AML-193 (cell line): ENCODE measurements at places on chromosomes 6 and 20.
A peak's percentile ranks its signal among the peaks of the same experiment; 100 is the strongest.

GRCh38 chr20:49821870-49822331 is 9.3 kb downstream of the SLC9A8 start:
- DNase-seq, result no peak

DNA sequence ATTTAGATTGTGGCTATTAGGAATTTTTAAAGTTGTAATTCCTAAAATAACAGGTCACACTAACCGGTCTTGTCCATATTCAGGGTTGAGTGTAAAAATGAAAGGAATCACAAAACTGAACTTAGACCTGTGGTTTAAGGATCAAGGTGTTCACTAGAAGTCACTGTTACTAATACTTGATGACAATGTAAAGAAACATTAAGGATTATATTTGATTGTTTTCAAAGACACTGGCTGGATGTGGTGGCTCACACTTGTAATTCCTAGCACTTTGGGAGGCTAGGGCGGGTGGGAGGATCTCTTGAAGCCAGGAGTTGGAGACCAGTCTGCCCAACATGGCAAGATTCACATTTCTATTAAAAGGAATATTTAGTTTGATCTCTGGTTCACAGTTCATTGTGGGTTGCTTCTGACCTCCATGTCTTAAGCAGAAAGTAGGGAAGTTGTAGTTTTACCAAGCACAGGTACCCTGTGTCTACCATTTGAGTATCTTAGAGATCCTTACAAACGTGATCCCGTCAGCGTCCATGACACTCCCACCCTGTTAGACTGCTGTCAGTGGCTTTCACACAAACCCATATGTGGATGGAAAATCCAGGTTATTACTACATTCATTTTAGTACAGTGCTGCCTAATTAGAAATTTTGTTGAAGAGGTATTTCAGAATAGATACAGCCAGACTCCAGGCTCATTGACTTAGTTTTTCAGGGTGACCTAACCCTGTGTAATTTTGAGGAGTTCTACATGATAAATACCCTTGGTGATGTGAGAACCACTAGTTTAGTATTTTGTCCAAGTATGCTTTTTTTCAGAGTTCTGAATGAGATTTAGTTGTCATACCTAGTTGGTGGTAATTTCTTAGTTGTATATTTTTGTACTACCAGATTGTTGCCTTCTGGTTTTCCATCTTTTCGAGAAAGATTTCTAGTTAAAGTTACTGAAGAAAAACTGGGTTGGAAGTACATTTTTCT is 10.2 kb downstream of the SRSF3 start:
- no peak for DNase-seq

GRCh38 chr6:113842165-113842564 is 15.0 kb upstream of the MARCKS start:
- DNase-seq, result no peak

DNA sequence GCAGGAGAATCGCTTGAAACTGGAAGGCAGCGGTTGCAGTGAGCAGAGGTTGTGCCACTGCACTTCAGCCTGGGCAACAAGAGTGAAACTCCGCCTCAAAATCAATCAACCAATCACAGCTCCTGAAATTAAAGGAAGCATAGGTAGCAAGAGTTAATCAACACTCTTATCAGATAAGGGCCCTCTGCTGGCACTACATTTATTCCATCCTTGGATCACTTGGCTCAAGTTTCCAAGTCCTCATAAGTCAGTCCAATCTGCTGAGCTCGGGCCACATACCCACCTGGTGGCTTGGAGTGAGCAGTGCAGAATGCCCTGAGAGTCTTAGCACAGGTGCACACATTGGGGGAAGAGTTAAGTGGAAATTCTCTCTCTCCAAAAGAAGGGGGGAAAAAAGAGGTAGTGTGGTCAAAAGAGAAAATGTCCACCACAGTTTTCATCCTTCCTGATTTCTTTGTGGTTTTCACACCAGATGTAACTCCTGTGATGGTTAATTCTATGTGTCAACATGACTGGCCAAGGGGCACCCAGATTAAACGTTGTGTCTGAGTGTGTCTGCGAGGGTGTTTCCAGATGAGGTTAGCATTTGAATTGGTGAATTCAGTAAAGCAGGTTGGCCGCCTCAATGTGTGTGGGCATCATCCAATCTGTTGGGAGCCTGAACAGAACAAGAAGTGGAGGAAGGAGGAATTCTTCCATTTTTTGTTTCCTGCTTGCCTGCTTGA is 14.2 kb upstream of the FAM8A1 start:
- peak; percentile 22 for DNase-seq

DNA sequence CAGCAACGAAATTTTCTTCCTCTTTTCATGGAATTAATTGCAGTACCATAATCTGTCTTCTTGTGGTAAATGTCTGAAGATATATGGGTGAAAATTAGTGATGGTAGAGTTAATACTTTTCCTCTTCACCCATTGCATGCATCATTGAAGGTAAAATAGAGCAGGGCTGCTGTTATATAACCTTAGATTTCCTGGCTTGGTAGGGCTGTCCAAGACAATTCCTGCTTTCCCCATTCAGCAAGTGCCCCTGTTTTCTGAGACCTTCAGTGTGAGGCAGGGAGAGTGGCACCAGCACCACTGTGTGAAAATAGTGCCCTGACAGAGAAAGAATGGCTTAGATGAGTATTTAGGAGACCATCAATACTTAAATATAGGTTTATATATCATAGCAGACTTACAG is 202.0 kb downstream of the ZFAND3 start:
- DNase-seq, result peak; percentile 5

GRCh38 chr20:49850463-49851230 is 38.0 kb downstream of the SLC9A8 start:
- DNase-seq, result no peak

DNA sequence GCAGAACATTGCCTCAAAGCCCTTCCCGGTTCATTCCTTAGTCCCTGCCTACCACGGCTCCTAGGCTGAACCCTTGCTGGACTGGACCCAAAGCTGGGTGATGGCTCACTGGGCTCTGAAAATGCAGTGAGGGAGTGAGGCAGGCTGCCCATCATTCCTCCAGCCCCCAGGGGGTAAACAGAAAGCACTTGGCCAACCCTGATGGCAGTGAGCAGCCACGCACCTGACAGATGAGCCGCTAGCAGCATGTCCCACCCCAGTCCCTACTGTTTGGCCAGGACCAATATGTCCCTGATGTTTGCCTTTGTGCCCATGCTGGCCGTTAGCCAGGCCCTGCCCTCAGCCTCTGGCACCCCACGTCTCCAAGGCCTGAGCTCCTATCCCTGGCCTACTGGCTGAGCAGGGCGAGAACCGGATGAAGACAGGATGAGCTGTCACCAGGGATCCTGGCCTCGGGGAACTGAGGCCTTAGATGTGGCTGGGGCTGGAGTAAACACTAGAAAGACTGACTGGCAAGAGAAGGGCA is 19.4 kb upstream of the BAK1 start:
- DNase-seq, result no peak

GRCh38 chr6:56146086-56146485 is 101.3 kb downstream of the COL21A1 start:
- DNase-seq, result no peak

DNA sequence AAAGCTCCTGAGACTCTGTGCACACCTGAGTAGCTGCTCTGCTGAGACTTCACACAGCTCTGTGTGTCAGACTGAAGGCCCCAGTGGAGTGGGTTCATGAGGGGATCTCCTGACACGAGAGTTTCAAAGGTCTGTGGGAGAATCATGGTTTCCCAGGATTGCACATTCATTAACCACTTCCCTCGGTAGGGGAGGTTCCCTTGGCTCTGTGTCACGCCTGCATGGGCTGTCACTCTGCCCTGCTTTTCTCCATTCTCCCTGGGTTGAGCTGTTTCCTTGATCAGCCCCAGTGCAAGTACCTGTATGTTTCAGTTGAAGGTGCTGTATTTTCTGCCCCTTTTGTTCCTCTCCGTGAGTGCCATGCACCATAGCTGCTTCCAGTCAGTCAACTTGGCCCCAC is 236.9 kb downstream of the EPM2A start:
- DNase-seq, result no peak

GRCh38 chr6:30541515-30542403 is 14.5 kb downstream of the GNL1 start:
- peak; percentile 88 for DNase-seq

- no peak for DNase-seq
These were observed 17.7 kb downstream of the SRXN1 start for GRCh38 chr20:635028-635892.

DNA sequence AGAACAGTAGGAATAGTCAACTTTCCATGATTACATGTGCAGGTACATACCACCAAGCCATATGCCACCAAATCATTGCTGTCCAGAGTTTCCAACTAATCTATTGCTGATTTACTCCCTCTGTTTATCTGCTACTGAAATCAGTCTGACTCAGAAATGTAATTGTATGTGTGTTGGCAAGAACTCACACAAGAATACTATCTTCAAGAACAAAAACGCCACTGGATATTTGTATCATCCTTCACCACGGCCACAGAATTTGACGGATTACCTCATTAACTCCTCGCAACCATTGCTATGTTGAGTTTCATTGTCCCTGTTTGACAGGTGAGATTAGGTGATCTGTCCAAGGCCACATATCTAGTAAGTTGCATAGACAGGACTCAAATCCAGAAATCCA is 159.2 kb downstream of the GMPR start:
- DNase-seq, result no peak

- DNase-seq, result no peak
These were observed 6.2 kb downstream of the TXLNB start for GRCh38 chr6:139285590-139285989.

DNA sequence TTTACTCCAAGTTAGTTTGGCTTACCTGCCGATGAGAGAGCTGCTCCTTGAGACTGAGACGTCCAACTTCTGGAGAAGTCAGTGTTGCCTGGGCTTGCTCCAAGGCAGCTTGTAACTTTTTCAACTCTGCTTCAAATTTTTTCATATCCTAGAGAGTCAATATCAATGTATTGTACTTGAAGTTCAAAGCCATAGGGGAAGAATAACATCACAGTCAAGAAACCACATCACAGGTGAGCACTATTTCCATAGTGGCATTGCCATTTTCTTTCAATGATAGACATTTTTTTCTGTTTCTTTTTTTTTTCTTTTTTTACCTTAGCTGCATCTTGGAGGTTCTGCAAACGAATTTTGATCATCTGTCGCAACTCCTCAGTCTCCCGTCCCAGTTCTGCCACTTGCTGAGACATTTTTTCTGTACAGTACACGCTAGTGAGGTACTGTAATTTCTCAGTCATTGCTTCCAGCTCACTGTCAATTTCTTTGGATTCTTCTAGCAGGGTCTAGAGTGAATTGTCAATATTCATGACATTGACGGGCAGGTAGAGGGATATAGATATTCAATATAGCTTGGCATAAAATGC is 326.7 kb downstream of the SYNE1 start:
- DNase-seq, result no peak

GRCh38 chr6:13695252-13695651 is 16.4 kb downstream of the RANBP9 start:
- DNase-seq, result no peak

- no peak for DNase-seq
These were observed 203.6 kb downstream of the LRFN2 start for GRCh38 chr6:40383348-40384115.

DNA sequence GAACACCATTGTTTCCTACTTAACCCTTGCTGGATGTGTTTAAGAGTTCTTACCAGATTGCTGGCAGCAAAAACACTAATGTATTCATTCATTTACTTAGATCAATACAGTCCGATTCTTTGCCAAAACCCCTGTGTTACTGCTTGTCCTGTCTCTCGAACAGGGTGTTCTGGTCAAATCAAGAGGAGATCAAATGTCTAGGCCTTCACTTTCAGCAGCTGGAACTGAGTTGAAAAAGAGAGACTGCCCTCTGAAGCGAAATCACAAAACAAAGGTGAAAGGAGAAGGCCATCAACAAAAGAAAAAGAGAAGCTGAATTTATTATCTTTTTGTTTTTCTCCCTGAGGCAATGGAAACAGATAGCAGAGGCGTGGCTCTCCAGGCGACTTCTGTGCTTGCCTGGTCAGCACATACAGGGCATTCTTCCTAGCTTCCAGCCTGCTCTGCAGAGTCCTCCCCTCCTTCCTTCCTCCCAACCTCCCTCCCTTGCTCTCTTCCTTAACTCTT is 44.1 kb upstream of the GCM1 start:
- DNase-seq, result no peak

DNA sequence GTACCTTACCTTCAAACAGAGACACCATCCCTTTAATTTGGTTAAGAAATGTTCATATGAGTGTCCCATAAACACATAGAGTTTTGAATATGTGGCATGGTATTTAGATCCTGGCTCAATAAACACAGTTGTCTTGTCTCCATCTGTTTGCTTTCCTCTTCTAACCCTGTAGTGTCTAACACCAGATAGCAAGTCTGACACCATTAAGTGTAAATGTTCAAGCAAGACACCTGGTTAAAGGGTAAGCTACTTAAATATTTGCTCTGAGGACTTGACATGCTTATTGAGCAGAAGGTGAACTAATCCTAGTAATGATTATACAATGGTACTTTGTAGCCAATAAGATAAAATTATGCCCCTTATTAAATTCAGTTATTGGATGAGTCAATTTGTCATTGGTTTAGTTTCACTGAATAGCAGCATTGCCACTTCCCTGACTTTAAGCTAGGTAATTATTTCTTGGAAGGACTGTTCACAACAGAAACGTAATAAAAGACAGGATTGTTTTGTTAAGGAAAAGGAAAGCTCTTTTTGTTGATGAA is 26.9 kb upstream of the GOPC start:
- no peak for DNase-seq

DNA sequence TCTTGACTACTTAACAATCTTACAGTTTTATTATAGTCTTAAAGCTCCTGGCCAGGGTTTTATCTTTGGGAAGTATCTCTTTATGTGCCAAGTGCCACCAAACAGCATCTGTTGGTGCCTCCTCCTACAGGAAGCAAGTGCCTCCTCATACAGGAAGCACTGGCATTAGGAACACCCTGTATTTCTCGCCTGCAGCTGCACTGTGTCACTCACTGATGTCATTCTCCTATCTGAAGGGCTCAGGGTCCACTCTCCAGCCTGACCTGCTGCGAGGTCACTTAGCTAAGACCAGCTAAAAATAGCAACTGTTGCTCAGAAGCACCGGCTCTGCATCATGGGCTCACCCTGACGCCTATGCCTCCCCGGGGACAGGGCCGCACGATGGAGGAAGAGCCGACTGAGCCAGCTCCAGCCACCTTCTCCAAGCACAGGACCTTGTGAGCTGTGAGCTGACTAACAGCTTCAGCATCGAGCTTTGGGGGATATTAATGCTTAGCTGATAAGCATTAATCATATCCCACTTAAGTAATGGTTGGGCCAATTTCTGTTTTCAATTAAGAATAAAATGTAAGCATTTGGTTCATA is 66.3 kb upstream of the CD93 start:
- peak; percentile 48 for DNase-seq

GRCh38 chr6:15305496-15305895 is 59.6 kb downstream of the JARID2 start:
- no peak for DNase-seq

- DNase-seq, result no peak
These were observed 30.7 kb downstream of the CHD6 start for GRCh38 chr20:41587523-41587922.
